ENCODE measurements at places on chromosomes 1 and 21.

DNA sequence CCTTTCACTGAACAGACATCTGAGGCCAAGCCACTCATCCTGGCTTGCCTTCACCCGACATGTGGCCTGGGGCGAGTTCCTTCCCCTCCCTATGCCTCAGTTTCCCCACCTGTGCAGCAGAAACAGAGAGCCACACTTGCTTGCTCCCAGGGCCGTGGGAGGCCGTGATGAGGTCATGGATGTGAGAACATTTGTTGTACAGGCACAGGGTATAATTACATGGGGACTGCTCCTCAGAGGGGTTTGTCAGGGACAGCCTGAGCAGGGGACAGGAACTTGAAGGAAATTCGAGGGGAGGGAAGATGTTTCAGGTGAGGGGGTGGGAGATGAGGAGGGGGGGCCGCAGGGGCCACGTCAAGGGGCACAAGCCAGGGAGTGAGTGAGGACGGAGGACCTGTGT is 56.1 kb downstream of the ALPL start:
- DNase-seq, result no peak

- no peak for DNase-seq
Measured at GRCh38 chr1:192140382-192140781, 17.9 kb upstream of the RGS18 start.

DNA sequence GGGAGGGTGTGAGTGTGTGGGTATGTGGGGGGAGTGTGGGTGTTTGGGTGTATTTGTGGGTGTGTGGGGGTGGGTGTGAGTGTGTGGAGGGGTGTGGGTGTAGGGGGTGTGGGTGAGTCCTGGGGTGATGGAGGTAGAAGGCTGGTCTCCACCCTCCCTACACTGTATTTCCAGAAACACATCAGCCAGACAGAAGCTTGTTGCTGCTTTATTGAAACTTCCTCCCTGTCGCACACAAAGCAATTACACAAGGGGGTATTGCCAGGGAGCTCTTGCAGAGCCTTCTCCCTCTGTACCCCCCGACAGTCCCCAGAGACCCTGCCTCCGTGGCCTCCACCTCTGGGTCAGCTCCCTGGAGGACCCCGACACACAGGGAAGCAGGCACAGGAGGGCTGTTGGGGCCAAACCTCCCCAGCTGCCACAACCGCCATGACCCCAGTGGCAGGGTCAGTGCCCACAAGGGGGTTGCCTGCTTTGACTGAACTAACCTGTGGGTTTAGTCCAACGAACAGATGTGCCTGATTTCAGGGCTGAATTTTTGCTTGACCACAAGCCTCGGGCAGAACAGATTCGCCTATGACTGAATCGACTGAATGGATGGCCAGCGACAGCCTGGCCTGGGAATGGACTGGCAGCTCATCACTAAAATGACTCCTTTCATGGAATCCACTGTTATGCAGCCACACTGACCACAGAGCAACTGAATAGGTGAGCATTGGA is 9.1 kb upstream of the MATN1 start:
- no peak for DNase-seq

GRCh38 chr1:202186327-202186726 is 7.3 kb upstream of the LGR6 start:
- DNase-seq, result no peak

DNA sequence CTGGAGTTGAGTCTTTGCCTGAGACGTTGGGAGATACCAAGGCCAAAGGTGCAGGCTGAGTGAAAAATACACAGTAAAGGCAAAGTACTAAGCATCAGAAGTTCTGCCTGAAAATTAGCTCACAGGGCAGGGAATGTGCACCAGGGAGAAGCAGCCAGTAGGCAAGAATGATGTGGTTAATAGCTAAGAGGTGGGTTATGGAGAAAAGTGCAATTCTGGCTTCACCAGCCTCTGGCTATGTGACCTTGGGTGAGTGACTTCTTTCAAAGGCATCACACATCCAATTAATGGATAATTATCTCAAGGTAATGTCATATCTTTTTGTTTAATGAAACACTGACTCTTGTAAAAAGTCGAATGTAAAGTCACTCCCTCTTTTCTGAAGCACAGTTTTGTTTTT is 230.7 kb upstream of the FGGY start:
- no peak for DNase-seq

- no peak for DNase-seq
Measured at GRCh38 chr1:113663165-113663951, 95.9 kb downstream of the PHTF1 start.

DNA sequence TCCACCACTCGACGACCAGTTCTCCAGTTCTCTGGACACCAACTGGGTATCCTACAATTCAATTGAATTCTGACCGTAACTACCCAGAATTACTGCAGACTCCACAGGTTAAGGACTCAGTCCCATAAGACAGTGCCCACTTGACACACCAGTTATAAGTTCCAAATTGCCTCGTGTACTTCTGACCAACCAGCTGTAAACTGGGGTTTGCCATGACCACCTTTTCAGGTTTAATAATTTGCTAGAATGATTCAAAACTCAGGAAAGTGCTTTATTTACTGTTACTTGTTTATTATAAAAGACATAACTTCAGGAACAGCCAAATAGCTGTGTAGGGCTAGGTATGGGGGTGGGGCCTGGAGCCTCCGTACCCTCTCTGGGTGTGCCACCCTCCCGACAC is 15.3 kb downstream of the NUDC start:
- no peak for DNase-seq

DNA sequence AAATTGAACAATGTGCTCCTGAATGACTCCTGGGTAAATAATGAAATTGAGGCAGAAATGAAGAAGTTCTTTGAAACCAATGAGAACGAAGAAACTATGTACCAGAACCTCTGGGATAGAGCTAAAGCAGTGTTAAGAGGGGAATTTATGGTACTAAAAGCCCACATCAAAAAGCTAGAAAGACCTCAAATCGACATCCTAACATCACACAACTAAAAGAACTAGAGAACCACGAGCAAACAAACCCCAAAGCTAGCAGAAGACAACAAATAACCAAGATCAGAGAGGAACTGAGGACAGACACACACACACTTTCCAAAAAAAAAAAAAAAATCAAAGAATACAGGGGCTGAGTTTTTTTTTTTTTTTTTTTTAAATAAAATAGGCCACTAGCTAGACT is 564.2 kb downstream of the SMYD3 start:
- DNase-seq, result peak; percentile 51

DNA sequence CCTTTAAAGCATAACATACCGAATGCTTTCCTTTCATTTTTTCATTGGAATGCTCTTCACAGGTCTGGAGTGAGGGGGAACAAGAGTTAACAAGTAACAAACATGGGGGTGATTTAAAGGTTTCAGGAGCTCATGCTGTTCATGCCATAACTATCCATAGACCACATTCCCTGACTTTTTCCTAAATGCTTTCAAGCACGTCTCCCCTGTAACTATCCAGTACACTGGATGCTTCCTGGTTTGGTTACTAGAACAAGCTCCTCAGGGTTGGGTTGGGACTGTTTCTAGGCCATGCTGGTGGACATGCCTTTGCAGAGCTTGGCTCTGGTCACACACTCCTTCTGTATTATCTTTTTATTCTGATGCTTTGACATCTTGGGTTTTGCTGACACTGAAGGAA is 38.6 kb downstream of the KCNK1 start:
- no peak for DNase-seq

DNA sequence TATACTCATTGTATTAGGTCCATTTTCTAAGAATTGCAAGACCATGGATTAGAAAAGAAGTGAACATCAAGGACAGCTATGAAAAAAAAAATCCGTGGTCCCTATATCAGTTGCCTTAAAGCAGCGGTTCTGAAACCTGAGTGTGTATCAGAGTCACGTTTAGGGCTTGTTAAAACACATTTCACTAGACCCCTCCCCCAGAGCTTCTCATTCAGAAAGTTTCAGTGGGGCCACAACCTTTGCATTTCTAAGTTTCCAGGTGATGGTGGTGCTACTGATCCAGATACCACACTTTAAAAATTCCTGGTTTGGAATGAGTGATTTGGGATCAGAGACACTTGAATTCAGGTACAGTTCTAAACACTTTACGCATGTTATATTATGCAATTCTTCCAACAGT is 96.1 kb upstream of the PRMT6 start:
- DNase-seq, result no peak

GRCh38 chr1:150537732-150538684 is 11.2 kb upstream of the ADAMTSL4 start:
- DNase-seq, result no peak

DNA sequence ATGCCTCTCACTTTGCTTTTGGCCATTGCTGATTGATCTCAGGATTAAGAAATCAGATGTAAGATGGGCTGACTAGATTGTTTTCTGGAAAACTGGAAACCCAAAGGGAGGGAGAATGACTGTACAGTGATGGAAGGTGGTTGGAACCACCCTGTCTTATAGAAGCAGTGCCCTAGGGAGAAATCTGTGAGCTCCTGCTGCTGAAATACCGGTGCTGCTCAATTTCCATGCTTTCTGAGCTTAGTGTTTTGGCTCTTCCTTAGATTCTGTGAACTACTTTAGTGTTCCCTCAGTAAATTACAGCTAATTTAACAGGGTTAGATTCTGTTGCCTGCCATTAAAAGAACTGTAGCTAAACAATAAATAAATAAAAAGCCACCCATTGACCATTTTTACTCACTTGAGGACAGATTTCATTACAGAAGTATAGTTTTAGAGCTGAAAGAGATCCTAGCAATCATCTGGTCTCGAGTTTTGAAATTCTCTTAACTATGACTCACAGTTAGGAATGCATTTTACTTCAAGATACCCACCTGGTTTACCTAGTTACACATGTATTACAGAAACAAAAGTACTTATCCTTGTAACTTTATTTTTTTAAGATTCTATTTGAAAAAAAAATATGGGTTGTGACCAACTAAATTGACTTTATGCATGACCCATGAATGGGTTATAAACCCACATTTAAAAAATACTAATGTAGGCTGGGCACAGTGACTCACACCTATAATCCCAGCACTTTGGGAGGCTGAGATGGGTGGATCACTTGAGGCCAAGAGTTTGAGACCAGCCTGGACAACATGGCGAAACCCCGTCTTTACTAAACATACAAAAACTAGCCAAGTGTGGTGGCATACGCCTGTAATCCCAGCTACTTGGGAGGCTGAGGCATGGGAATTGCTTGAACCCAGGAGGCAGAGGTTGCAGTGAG is 33.2 kb downstream of the CAMSAP2 start:
- no peak for DNase-seq

DNA sequence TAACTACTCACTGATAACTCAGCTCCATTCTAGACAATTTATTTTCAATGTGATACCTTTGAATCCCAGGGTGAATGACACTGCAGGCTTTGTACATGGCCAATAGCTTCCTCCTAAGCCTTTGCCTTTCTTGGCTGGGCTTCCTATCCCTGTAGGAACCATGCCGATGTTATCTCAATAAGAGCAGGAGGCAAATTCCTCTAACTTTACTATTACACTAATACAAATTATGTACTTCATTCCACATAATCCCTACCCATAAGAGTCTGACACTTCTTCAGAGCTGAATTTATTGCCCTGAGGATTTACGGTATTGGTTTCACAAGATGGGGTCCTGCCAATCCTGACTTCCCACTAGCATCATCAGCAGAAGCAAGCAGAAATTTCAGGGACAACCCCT is 14.0 kb downstream of the TGFBR3 start:
- no peak for DNase-seq

- DNase-seq, result no peak
Measured at GRCh38 chr1:204530932-204531331, 14.7 kb downstream of the MDM4 start.

DNA sequence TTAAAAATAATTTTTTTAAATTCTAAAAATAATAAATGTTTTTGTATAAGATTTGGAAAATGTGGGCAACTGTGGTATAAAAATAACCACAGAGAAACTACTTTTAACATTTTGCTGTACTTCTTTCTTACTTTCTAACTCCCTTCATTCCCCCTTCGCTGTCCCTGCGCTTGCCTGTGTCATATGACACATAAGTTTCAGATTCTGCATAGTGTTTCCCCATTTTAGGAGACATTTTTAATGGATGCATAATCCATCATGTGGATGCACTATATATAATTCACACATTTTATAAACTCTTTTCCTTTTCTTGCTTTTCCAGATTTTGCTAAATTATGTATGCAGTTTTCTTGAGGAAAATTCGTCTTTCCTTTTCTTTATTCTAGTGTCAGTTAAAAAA is 16.3 kb downstream of the ATG4C start:
- DNase-seq, result no peak

DNA sequence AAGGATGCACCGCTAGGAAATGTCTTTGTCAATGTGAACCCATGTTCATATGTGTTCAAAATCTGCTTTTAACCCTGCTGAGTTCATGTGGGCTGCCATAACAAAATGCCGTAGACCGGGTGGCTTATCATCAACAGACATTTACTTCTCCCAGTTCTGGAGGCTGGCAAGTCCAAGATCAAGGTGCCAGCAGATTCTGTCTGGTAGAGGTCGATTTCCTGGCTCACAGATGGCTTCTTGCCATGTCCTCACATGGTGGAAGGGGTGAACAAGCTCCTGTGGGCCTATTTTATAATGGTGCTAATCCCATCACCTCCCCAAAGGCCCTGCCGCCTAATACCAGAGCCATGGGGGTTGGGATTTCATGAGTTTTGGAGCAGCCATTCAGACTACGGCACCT is 4.6 kb upstream of the CDCP2 start:
- no peak for DNase-seq

DNA sequence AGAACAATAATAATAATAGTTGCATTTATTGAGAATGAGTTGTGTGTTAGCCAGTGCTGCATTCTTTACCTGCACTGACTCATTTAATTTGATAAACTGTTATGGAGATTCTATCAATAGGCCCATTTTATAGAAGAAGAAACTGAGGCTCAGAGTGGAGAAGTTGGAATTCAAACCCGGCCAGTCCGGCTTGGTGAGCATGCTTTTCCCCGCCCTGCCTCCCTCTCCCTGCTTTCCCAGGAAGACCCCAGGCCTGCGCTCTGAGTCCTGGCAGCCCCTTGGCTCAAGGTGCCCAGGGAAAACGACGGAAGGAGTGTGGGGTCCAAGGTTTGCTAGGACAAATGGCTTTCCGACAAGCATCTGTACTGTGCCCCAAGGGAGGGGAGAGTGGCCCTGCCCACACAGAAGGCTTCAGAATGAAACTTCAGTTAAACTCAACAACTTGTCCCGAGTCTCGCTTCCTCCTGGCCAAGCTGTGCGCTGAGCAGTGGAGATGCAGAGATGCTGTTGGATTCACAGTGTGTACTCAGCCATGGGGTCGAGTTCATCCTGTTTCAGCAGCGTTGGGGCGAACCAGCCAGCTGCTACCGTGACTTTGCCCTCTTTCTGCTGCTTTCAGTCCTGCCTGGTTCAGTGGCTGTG is 23.3 kb upstream of the PADI6 start:
- no peak for DNase-seq

DNA sequence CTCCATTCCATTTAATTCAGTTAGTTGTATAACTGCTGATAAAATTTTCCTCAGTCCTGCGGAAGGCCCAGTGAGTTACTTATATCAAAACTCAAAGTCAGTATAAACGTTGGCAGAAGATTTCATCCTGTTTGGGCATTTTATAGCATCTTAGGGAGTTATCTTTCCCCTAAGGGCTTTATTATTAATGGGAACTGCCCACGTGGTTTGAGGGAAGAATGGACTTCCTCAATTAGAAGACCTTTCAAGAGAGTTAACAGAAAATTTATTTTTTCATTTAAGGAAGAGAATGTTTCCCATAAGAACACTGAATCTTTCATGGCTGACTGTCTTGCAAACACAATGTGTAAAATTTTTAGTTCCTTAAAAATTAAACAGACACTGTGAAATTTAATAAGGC is 400.1 kb downstream of the NEGR1 start:
- no peak for DNase-seq

- no peak for DNase-seq
Measured at GRCh38 chr1:2783069-2783434, 18.4 kb downstream of the TTC34 start.

- no peak for DNase-seq
Measured at GRCh38 chr1:3360646-3361257, 93.7 kb upstream of the ARHGEF16 start.

GRCh38 chr21:38819051-38819718 is 13.5 kb downstream of the ETS2 start:
- DNase-seq, result no peak
